ENCODE measurements at places on chromosomes 16 and 17. TPM values are rescaled to one million over a fixed set of nuclear protein-coding genes. Genes with fewer than 3 reads are reported as not detected.

The MT1M gene
- not detected for polyA plus RNA-seq

- DNase-seq: no peak
These were observed 152.0 kb upstream of the CDC42EP4 start for GRCh38 chr17:73463821-73464220.

DNA sequence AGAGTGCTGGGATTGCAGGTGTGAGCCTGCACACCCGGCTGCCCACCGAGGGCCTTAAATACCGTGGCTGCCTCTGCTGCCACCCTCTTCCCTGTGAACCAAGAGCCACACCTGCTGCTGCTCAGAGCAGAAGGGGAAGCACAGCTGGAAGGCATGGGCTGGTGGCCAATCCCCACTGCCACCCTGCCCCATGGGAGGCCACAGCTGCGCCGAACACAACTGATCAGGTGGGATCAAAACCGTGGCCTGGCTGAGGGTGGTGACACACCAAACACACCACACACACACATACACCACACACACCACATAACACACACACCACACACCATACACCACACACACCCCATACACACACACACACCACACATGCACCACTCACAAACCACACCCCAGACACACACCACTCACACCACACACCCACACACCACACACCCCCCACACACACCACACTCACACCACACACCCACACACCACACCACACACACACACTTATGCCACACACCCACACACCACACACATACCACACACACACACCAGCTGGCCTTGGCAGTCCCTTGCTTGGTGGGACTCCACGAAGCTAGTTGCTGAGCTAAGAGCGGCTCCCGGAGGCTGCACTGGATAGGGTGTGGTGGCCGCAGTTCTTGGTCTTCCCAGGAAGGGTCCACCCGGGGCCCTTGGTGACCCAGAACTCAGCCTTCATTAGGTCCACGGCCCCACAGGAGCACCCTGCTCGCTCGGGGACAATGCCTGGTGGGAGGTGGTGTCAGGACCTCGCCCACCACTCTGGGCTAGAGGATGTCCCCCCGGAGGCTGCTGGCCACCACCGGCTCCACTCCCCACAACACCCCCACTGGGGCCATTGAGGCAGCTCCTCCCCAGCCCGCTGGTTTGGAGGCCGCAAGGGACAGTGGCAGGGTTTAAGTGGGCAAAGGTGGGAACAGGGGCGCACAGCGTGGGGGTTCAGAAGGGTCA, 14.9 kb downstream of the CEP131 start:
- DNase-seq: no peak

DNA sequence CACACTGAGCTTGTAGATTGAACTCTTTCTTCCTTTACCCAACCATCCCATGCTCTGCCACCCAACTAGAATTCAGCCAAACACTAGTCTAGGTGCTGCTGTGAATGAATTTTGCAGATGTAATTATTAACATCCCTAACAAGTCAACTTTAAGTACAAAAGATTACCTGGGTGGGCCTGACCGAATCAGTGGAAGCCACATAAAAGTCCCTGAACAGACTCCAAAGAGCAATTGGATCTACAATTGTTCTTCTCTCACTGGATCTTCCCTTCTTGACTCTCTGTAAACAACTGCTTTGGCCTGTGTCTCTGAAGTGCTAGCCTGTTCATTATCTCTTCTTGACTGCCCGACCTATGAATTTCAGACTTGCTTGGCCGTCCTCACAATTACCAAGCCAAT, 67.9 kb downstream of the PMP22 start:
- no peak for DNase-seq

Measured in A549 (cell line).